ENCODE measurements at places on chromosomes 6 and 20.

GRCh38 chr6:88263591-88263990 is 97.4 kb upstream of the CNR1 start:
- no peak for DNase-seq

GRCh38 chr6:130190701-130191690 is 31.8 kb downstream of the SAMD3 start:
- DNase-seq = no peak

- DNase-seq = no peak
Observed at GRCh38 chr20:43702502-43702901, 24.3 kb downstream of the GTSF1L start.

GRCh38 chr6:122930252-122931180 is 65.5 kb upstream of the CLVS2 start:
- DNase-seq = no peak

DNA sequence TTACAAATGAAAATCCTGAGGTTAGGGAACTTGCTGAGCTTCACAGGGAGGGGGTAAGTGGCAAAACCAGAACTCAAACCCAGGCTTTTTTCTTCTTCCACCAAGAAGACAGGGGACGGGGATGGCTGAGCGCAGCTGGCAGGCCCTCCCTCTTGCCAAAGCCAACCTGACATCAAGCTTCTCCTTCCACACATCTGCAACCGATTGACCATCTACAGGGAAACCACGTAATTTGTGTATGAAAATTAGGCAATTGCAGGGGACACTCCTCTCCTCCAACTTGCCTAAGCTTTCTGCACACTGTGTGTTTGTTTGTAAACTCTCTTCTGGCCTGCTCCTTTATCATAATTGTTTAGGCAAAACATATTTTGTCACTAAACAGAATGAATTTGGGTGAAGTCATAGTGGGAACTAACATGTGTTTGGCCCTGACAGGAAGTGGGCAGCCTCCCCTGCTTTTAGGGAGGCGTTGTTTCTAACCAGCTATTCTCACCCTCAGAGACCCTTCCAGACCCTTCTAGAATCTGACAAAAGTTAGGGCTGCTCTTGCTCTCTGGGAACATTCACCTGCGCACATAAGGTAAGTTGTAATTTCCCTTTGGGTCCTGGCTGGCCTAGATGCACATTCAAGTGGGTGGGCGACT is 18.9 kb downstream of the ZNF831 start:
- DNase-seq = no peak

DNA sequence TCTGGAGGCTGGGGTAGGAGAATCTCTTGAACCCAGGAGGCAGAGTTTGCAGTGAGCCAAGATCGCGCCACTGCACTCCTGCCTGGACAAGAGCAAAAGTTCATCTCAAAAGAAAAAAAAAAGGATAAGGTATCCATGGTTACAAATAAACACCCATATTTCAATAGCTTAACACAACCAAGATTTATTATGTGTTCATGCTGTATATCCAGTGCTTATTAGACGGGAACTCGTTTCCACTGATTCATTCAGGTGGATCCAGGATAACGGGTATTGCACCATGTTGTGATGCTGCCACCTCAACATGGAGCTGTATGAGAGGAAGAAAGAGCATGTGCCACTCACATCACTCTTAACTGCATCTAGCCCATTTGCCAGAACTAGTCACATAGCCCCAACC is 69.1 kb upstream of the HIVEP1 start:
- no peak for DNase-seq

GRCh38 chr20:24970754-24971153 is 21.7 kb downstream of the CST7 start:
- no peak for DNase-seq

Measured in SW480 (cell line).